Activated T-cell treated with anti-CD3 and anti-CD28 coated beads for 48 hours (primary cell): ENCODE measurements at places on chromosomes 1 and 21.

- DNase-seq = no peak
These were observed 513.5 kb downstream of the LMO4 start for GRCh38 chr1:87842156-87842555.

- no peak for DNase-seq
These were observed 31.6 kb downstream of the HOOK1 start for GRCh38 chr1:59846209-59846894.

GRCh38 chr1:231487019-231487418, 41.5 kb upstream of the TSNAX start:
- no peak for DNase-seq

- no peak for DNase-seq
These were observed 8.0 kb downstream of the RGS4 start for GRCh38 chr1:163076981-163077761.

- DNase-seq = no peak
These were observed 74.8 kb upstream of the TINAGL1 start for GRCh38 chr1:31501505-31501904.

GRCh38 chr1:157403608-157404007, 148.7 kb downstream of the FCRL5 start:
- no peak for DNase-seq

DNA sequence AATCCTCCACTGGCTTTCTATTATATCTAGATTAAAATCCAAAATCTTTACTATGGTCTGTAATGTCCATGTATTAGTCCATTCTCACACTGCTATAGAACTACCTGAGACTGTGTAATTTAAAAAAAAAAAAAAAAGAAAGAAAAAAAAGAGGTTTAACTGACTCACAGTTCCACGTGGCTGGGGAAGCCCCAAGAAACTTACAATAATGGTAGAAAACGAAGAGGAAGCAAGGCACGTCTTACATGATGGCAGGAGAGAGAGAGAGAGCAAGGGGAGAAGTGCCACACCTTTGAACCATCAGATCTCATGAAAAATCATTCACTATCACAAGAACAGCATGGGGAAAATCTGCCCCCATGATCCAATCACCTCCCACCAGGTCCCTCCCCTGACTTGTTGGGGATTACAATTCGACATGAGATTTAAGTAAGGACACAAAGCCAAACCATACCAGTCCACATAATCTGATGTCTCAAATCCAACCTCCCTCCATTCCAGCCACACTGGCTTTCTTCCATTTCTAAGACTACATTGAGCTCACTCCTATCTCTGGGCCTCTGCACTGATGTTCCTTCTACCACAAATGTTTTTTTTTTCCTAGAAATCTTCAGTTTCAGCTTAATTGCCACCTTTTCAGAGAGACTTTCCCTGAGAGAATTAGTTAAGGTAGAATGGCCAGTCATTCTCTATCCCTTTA, 92.4 kb downstream of the EIF4G3 start:
- no peak for DNase-seq

DNA sequence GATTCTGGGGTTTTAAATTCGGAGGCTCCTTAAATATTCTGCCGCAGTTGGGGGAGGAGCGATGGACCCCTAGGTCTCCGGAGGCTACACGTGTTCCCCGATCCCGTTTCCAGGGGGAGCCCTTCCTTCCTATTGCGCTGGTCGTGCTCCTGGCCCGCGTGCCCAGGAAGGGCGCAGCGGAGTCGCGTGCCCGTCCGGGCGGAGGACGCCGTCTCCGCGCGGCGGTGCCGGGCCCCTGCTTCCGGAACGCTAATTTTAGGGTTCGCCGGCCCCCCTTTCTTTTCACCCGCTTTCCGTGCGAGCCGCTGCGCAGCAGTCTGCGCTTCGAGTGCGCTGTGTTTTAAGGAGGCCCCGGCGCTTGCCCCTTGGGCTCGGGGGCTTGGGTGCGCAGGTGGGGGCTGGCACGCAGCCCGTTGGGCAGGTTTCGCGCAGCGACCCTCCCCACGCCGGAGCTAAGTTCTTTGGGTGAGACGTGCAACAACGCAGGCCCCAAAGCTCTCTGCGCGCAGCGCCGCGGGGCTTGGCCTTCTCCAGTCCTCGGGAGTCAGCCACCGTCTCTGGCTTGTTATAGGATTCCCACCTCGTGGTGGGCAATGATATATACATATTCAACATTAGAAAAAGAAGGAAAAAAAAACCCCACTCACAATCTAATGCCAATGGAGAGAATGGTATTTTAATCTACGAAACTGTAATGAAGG, 43.5 kb upstream of the DNAJC6 start:
- peak; percentile 9 for DNase-seq

DNA sequence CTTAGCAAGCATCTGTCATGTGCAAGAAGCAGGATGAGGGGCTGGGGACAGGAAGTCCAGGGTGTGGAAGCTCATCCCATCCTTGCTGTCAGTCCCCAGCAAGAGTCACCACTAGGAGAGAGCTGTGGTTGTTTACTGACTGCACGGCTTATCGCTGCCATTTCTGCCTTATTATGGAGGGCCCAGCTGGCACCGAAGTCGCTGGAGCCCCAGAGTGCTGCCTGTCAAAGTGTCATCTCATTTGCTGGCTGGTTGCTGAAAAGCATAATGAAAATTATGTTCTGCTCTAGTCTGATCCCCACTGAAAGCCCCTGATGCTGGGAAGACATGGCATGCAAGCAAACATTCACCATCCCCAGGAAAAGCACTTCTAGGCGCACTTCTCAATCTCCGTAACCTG, 642.7 kb downstream of the NPHP4 start:
- DNase-seq = no peak

DNA sequence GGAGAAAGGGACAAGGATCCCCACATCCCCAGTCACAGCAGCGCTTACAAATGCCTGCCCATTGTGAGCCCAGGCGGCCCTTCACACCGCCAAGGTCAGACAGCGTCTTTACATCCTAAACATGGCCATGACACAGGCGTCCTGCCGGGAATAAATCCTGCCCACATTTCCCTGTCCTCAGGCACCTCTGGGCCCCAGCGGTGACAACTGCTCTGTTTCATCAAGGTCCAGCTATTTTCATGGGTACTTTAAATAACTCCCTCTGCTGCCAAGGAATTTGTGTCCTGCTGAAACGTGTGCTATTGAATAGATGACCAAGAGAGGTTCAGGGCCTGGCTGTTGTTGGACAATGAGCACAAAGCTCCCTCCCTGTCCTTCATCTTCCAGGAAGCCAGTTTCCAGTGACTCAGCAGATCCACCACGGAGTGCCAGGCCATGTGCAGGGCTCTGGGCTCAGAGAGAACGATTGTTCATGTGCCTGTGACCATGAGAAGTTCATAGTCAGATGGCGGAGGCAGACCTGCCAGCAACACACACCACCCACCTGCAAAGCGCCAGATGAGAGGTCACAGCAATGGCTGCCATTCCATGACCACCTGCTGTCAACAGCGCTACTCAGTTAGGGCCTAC, 195.8 kb downstream of the MATN1 start:
- no peak for DNase-seq

DNA sequence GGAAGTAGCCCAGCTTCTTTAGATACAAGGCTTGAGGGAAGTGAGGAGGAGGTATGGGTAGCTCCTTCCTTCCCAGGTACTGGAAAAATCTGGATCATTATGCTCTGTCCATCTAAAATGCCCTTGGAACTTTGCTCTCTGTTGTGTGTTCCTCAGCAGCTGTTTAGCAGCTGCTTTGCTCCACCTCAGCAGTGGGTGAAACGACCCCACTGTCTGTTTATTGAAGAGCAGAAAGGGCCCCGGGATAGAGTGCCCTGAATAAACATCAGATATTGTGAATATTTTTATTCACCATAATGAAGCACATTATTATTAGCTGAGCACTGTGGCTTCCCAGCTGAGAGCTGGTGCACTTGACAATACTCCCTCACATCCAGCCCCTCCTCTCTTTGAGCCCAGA, 237.9 kb downstream of the PBX1 start:
- no peak for DNase-seq

DNA sequence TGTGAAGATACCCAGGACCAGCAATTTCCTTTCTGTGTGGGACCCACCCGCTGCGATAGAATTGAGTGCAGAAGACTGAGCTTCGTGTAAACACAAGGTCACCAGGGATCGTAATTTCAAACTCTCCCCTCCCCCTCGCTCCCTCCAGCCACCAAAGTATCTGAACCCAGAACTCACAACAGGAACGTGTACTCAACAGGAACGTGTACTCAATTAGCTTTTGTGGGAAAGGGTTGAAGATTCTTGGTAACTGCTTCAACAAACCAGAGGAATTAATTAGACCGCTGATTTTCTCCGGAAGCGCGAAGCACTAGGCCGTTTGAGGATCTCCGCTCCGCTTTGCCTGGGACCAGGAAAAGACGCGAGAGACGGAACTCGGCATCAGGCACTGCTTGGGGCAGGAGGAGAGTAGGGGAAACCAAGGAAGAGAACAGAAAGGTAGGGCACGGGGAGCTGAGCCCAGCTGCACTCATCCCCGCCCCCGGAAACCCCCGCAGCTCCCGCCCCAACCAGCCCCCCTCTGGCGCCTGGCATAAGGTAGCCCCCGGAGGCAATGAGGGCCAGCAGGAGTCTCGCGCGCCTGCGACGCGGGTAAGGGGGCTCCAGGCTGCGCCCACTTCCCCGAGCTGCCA, 453 bp downstream of the DRAM2 start:
- DNase-seq = no peak

GRCh38 chr1:244800821-244801220, 34.6 kb upstream of the COX20 start:
- no peak for DNase-seq

GRCh38 chr21:22263890-22264289, 1265.7 kb downstream of the NCAM2 start:
- no peak for DNase-seq

DNA sequence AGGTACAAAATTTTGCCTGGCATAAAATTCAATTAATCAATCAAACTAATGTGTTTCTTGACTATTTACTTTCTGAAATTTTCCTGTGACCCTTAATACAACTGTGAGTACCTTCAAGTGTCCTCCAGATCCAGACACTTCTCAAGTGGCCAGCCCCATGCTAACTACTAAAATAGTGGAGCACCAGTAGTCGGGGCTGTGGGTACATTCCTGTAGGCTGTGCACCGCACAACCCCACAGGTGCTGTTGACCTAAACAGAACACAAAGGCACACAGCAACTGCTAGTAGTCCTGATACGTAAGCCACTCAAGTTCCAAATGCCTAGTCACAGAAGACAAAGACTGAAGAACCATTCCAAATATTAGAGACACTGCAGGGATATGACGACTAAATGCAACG, 36.6 kb downstream of the TMEM50B start:
- DNase-seq = no peak

DNA sequence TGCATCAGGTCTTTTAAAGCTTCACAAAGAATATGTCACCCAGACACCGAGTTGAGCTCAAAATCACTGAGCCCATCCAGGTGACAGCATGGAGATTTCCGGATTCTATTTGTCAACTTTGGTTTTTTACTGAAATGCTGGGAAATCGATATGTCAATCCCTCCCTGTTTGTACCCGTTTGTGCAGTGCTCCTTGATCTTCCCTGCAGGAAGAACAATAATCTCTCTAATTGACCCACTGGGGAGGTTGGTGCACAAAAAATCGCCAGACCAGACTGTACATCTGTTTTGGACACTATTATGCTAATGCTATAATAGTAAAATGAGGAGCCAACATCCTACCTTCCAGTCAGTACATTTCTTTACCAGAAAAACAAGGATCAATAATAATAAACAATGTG, 1.8 kb downstream of the BARHL2 start:
- DNase-seq = no peak

GRCh38 chr1:209561532-209561931, 22.0 kb upstream of the CAMK1G start:
- DNase-seq = no peak

GRCh38 chr1:248861616-248862015, 2.7 kb upstream of the ZNF692 start:
- DNase-seq = no peak

DNA sequence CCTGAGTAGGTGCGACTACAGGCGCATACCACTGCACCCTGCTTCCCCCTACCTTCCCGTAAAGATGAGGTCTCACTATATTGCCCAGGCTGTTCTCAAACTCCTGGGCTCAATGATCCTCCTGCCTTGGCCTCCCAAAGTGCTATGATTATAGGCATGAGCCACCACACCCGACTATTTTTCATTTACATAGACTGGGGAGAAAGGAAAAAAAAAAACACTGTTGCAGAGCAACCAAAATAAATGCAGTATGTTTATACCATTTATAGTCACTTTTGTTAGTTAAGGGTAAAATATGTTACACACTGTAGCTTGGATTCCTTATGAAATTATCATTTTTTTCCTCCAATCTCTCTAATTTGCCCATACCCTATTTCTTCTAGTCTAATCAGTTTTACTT, 35.2 kb upstream of the RGS8 start:
- DNase-seq = no peak

DNA sequence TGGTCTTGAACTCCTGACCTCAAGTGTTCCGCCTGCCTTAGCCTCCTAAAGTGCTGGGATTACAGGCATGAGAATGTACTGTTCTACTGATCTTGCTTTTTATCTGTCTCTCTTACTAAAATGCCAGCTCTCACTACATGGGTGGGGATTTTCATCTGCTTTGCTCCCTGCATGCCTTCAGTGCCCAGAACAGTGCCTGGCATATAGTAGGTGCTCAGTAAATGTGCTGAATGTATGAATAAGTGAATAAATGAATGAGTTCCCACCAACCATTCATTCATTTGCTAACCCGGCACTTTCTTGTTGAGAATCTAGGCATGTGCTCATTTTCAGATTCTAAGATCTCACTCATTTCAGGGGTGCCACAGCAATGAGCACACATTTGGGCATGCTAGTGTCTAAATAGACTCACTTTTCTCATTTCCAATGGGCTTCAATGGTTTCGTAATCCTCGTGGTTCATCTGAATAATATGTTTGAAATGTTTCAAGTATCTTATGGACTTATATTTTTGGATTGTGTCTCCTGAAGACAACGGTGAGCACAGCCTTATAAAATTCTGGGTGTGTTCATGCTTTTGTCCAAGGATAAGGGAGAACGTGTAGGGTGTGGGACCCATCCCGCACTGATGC, 7.6 kb downstream of the DHRS3 start:
- no peak for DNase-seq

- DNase-seq = no peak
These were observed 27.3 kb downstream of the PRRX1 start for GRCh38 chr1:170691258-170691657.

- no peak for DNase-seq
These were observed 39.6 kb downstream of the VCAM1 start for GRCh38 chr1:100759188-100759587.

DNA sequence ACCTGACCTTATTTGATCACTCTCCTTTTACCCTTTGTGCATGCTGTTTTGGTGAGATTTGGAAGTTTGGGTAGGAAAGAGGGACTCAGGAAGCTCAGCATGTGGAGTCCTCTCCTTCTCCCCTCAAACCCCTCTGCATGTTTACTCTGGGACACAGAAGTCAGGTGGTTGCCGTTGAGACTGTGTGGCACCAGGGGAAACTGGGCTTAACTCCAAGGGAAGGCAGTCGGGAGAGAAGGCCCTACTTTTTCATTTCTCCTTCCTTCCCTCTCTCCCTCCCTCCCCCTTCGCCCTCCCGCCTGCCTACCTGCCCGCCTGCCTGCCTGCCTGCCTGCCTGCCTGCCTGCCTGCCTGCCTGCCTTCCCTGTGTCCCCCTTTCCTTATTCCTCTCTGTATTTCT, 34.8 kb upstream of the TTC22 start:
- no peak for DNase-seq
